ENCODE measurements at places on chromosomes 13 and 19. TPM values are rescaled to one million over a fixed set of nuclear protein-coding genes. Genes with fewer than 3 reads are reported as not detected.

CILP2 gene
- total RNA-seq: 0.25 TPM

DNA sequence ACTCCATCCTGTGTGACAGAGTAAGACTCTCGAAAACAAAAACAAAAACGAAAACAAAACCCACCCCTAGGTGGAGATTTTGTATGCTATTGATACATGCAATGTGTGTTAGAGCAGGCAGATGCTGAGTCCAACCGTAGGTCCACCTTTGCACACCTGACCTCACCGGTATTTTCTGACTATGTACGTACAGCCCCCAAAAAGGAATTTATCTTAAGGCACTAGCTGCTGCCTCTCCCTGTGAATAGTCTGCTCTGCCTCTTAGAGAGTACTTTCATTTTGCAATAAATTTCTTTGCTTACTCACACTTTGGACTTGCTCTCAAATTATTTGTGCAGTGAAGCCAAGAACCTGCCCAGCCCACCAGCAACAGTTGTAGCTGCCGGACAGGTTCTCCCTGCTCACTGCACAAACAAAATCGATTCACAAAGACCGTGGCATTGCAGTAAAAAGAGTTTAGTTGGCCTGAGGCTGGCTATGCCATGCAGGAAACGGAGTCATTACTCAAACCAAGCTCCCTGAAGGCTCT is 8.2 kb upstream of the ZNF77 start:
- no peaks in the 10 kb centered on the region for H3K36me3 ChIP-seq
- H3K27ac ChIP-seq: no peak overlapping the region
- H3K4me3 ChIP-seq: peak overlapping the region; percentile 59
- DNase-seq: peak; percentile 64
- no peaks in the 10 kb centered on the region for H3K4me1 ChIP-seq

DNA sequence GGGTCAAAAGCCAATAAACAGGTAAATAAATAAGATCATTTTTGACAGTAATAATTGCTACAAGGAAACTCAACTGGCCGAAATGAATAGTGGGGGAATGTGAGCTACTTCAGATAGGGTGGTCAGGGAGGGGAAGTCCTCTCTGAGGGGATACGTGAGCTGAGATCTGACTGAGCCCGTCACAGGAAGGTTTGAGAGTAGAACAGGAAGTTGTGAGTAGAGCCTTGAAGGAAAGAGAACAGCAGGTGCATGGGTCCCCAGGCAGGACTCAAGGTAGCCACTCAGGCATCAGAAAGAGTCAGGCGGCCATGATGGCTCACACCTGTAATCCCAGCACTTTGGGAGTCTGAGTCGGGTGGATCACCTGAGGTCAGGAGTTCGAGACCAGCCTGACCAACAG is 6.3 kb downstream of the IRGQ start:
- H3K27me3 ChIP-seq: no peaks in the 10 kb centered on the region
- H3K36me3 ChIP-seq: peaks cover 10% of the 10 kb centered on the region
- H3K27ac ChIP-seq: no peak overlapping the region
- H3K4me1 ChIP-seq: peaks cover 9% of the 10 kb centered on the region

GRCh38 chr19:12527034-12527836 is 24.0 kb downstream of the ZNF564 start:
- DNase-seq: peak; percentile 60
- H3K27me3 ChIP-seq: no peaks in the 10 kb centered on the region
- no peaks in the 10 kb centered on the region for H3K4me1 ChIP-seq
- peak overlapping the region; percentile 24 for H3K4me3 ChIP-seq

GRCh38 chr19:43776286-43776685 is 4.5 kb downstream of the KCNN4 start:
- H3K36me3 ChIP-seq: no peaks in the 10 kb centered on the region
- H3K4me3 ChIP-seq: no peak overlapping the region
- H3K27ac ChIP-seq: no peak overlapping the region
